ENCODE measurements at places on chromosomes 1 and 21.

DNA sequence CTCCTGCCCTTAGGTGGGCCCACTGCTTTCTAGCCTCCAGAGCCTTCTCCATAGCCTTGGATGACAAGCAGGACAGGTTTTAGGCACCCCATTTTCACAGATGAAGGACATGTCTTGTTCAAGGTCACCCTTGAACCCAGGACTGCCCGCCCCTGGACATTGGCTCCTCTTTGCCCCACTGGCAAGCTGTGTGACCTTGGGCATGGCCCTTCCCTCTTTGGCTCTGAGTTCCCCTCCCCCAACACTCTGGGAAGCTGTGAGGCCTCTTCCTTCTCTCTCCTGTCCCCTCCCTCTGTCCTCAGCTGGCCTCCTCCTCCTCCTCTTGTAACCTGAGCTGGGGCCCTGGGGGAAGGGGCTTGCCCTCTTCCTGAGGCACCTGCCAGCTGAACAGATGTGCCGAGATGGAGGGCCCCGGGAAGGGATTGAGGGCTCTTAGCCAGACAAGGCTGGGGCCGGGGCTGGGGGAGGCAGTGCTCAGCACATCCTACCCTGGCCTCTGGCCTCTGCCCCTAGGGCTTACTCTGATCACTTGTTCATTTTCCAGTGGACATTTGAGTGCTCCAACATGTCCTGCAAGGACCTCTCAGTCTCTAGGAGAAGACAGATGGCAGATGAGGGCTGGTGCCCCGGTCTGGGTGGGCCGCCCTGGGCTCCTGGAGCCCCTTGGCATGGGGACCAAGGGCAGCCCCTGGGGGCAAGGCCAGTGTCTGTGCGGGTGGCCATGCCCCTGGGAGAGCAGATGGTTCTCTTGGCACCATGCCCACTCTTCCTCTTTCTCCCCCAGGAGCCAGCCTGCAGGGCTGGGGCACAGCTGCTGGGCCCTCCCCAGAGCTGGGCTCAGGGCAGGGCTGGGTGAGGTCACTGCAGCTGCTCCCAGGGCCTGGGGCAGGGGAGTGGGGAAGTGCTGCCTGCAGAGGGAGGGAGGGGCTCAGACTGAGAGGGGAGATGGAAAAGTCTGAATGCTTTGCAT, 10.7 kb downstream of the FOXO6 start:
- no peak for DNase-seq

GRCh38 chr1:229030630-229031029, 240.3 kb upstream of the RAB4A start:
- no peak for DNase-seq

GRCh38 chr1:107626073-107626796, 338.7 kb downstream of the VAV3 start:
- no peak for DNase-seq

- DNase-seq, result no peak
These were observed 70.4 kb downstream of the PLEKHA6 start for GRCh38 chr1:204289280-204289679.

- no peak for DNase-seq
These were observed 9.4 kb downstream of the OLIG2 start for GRCh38 chr21:33035147-33035546.

- no peak for DNase-seq
These were observed 18.8 kb upstream of the MAP1LC3C start for GRCh38 chr1:242017580-242018233.

- DNase-seq, result no peak
These were observed 122.4 kb upstream of the ZRANB2 start for GRCh38 chr1:71203241-71203640.

GRCh38 chr1:48955774-48956173, 179.1 kb upstream of the BEND5 start:
- no peak for DNase-seq

- no peak for DNase-seq
These were observed 13.9 kb upstream of the LAX1 start for GRCh38 chr1:203751051-203751450.

DNA sequence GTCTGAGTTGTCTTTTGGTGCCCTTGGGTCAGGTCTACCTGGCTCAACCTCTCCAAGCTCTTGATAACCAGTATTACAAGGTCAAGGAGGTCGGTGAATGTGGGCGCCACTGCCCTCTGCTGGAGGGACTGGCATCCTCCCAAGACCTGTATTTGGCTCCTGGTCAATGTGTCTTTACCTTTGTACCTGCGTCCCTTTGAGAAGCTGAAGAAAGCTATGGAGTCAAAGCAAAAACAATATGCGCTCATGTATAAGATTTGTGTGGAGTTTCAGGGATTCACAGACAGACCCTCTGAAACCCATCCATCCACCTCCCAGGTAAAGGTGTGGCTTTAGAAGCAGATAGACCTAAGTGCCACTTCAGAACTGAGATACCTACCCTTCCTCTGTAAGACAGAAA, 61.8 kb upstream of the NBL1 start:
- peak; percentile 62 for DNase-seq

DNA sequence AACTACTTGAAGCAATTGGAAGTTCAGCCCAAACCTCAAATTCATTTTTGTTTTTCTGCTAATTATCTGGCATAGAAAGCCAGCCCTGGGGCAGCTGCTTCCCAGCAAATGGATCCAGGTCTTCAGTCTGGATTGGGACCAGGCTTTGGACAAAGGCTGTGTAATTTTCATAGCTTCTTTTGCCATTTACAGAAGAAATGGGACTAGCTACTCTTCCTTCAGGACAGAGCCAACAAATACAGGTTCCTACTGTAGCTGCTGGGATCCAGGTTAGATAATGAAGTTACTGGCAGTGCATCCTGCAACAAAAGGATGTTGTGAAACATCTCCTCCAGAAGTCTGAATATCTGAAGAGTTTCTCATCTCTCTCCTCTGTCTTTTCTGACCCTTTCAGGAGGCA, 171.5 kb upstream of the CAMK1G start:
- DNase-seq, result no peak

- DNase-seq, result peak; percentile 44
These were observed at the start of gene PFKL for GRCh38 chr21:44299458-44300261. PFKL (plus strand) TSS chr21:44300053; CDS start chr21:44300106, 53 bp downstream.

GRCh38 chr1:183444243-183444642, 26.1 kb upstream of the NMNAT2 start:
- no peak for DNase-seq

- DNase-seq, result no peak
These were observed 80.0 kb downstream of the ADGRL2 start for GRCh38 chr1:81880781-81881180.

- no peak for DNase-seq
These were observed 9.8 kb upstream of the COL6A1 start for GRCh38 chr21:45971616-45972352.

DNA sequence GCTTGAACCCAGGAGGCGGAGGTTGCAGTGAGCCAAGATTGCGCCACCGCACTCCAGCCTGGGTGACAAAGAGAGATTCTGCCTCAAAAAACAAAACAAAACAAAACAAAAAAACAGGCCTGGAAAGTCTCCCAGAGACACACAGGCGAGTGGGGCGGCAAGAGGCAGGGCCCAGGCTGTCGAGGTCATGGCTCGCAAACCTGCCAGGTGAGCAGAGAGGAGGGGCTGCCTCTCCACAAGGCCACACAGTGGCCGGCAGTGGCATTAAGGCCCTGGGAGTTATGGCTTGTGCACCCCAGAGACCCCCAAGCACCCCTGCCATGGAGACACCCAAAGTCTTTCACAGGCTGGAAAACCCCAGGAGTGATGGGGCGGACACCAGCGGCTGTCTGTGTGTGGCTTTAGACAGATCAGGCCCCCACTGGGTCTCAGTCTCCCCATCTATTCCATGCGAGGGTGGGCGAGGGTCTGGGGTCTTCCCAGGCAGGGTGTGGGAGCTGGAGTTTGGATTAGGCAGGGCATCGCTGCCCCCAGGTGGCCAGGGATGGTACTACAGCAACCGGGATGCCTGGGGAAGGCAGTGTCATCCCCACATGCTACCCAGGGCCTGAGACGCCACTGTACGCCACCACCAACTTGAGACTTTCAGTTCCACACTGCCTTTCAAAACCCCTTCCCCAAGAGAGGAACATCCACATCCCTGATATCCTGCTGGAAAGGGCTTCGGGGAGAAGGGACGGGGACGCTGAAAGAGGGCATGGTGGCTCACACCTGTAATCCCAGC, 7.3 kb upstream of the CTRC start:
- peak; percentile 57 for DNase-seq

DNA sequence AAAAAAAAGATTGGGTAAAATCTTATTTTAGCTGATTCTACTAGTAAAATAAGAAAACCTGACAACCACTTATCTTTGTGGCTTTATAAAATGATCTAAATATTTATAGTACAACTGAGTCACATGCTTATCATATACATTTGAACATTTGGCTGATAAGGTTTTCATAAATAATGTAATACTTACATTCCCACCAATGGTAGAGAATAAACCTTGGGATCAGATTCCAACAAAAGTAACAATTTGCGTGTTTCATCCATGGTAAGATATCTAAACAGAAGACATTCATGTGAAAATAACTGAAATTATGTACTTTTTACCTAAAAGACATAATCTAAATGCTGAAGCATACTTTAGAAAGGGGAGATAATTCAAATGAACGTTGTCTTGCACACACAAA, 18.4 kb downstream of the STIL start:
- no peak for DNase-seq

DNA sequence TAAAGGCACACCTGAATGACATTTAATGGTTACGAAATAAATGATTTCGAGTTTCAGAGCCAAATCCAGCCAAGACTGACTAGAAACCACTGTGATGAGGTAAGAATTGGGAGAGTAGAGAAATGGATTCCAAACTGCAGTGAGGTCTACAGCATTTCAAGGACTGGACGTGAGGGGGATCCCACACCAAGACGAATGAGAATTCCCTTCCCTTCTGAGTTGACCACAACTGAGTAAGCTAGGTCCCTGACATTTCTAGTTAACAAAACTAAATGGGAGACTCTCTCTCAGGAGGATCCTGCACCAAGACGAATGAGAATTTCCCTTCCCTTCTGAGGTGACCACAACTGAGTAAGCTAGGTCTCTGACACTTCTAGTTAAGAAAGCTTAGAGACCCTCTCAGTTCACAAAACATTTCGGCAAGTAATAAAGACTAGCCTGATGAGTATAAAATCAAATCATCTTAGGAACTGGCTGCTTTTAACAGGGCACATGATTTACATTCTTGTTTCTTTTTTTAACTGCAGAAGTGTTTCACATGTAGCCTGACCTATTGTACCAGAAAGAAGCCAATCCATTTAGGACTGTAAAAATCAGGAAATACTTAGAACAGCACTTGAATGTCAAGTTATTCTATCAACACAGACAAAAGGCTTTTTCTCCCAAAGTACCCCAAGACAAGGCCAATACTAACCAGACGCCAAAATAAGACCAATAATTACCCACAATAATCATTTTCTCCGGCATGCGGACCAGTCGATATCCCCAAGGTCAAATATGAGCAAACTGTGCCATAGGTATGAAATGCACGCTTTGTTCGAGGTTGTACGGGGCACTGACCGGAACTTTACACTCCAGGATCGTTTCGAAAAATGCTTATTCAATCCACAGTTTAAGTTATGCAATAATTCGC, 1.4 kb upstream of the SPATA1 start:
- no peak for DNase-seq

All from activated T-helper 1 cell treated with anti-CD3 and anti-CD28 coated beads, Interleukin-2, amount 50 U/mL, for 16 hours (primary cell).